CD4-positive, alpha-beta T cell treated with Interleukin-17A for 4 hours (primary cell): ENCODE measurements at places on chromosomes 3 and 15.

DNA sequence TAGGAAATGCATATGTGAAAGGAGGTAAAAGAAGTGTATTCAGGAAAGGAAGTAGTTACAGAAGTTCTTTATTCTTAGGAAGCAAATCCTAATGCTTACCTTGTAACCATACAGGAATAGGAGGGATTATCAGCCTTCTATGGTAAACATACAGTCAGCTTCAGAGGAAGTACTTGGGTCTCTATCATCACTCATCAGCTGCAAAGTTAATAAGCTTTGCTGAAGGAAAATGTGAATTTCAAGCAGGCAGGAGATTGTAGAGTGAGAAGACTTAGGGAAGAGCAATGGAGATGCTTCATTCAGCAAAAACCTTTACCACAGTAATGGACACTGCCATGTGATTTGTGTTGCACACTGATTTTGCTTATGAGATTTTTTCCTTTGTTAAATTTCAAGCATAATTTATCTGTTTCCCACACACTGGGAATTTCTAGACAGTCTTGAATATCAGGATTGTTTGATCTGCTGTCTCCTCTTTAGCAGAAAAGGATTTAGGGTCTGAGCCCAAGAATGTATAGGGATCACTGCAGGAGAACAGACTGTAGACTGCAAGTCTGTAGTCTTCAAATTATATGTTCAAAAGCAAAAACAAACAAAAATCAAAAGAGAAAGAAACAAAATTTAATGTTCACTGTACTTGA, 150.8 kb downstream of the ZNF609 start:
- no peak for DNase-seq

DNA sequence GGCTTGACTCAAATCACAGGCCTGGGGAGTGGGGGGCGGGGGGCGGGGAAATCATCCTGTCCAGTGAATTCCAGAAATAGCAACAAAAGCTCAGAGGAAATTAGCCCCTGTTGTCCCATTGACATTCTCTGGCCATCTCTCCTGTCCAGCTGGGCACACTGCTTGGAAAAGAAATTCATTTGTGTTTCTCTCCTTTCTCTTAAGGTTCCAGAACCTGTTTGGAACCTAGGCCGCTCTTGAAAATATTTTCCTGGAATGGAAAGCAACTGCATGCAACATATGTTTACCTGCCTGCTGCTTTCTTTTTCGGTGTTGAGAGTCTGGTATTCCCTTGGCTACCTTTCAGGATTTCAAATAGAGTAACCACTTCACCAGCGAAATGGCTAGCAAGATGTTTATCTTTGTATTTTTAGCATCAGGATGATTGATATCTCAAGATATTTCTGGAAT, 169.0 kb downstream of the GHSR start:
- DNase-seq, result no peak

GRCh38 chr3:190375246-190375645, 12.7 kb upstream of the CLDN16 start:
- no peak for DNase-seq

GRCh38 chr15:58703610-58704009, 45.9 kb downstream of the ADAM10 start:
- DNase-seq, result no peak

DNA sequence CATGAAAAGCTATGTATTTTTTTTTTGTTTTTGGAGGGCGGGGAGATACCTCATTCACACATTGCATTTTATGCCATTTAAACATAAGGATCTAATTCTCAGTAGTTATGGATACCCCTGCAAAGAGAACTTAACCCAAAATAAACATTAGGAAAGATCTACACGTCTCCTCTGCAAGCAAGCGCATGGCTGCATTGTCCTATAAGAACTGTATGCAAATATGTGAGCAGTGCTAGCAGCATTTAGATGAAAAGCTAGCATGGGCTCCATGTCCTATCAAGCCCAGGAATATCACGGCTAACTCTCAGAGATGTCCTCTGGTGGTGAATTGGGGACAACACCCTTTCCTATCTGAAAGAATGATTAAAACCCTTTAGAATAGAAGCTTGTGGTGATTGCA, 292.8 kb downstream of the MEX3B start:
- DNase-seq, result no peak

DNA sequence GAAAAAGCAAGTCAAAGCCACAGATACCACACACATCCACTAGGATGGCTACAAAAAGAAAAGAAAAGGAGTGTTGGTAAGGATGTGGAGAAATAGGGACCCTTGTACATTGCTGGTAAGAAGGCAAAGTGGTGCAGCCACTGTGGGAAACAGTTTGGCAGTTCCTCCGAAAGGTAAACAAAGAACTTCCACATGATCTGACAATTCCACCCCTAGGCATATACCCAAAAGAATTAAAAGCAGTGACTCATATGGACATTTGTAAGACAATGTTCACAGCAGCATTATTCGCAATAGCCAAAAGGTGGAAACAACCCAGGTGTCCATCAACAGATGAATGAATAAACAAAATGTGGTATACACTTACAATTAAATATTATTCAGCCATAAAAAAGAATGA, 22.2 kb upstream of the GMPPB start:
- DNase-seq, result no peak

- DNase-seq, result peak; percentile 68
Measured at GRCh38 chr15:99409097-99409473, 156.7 kb upstream of the MEF2A start.

GRCh38 chr3:27696906-27697305, 25.2 kb downstream of the EOMES start:
- DNase-seq, result no peak

- DNase-seq, result peak; percentile 3
Measured at GRCh38 chr3:123448536-123449101, at the start of gene ADCY5. Gene ADCY5 (minus strand): TSS chr3:123449090. CDS start chr3:123448545, 545 bp downstream.

- DNase-seq, result peak; percentile 43
Measured at GRCh38 chr3:195147649-195148080, 123.3 kb downstream of the XXYLT1 start.

GRCh38 chr3:150132101-150132749, 161.5 kb upstream of the PFN2 start:
- DNase-seq, result no peak

DNA sequence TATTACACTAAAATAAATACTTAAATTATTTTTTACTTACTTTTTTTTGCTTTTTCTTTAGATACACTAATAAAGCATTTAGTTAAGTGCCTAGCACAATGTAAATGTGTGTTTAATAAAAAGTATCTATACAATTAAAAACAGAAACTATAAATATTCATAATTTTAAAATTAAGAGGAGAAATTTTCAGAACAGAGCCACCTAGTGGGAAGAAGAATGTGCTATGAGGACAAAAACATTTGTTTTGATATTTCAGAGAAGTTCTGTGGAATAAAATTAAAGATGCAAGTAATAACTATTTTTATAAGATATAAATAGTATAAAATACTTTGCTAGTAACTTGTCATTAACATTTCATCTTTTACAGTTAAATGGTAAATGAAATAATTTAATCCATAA, 33.6 kb upstream of the PLSCR5 start:
- DNase-seq, result no peak

- DNase-seq, result no peak
Measured at GRCh38 chr3:156605686-156606605, 51.0 kb upstream of the SSR3 start.

DNA sequence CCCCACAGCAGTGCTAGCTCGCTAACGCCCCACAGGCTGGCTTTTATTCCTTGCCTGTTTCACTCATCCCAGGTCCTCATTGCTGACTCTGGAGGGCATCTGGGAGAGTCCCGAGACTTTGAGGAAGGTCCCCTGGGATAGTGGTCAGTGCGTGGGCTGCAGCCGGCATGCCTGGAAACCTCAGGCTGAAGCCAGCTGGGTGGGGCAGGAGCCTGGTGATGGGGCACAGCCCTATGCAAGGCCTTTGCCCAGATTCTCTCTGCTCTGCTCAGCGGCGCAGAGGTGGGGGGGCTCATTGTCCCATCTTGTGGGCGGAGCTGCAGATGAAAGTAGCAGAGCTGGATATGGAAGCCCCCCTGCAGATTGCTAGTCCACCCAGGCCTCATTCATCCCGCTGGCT, 55.7 kb upstream of the SMAD6 start:
- DNase-seq, result no peak

GRCh38 chr15:80977627-80978036, 12.0 kb downstream of the MESD start:
- peak; percentile 61 for DNase-seq

DNA sequence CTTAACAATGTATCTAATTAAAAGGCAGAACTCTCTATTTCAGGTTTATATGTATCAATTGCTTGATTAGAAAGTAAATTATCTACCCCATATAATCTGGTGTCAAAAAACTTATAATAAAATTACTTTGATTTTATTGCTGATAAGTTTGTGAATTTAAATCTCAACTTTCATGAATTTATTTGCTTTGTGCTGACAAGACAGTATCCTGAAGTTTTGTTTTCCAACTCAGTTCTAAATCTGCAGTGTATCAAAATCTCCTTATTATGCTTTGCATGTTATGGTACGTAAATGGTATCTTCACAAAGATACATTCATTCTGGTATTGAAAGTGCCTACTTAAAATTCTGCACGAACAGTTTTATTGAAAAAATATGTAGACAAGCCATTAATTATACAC, 78.5 kb upstream of the ZNF717 start:
- no peak for DNase-seq

GRCh38 chr3:47016086-47016933, 36.8 kb downstream of the NBEAL2 start:
- DNase-seq, result no peak

DNA sequence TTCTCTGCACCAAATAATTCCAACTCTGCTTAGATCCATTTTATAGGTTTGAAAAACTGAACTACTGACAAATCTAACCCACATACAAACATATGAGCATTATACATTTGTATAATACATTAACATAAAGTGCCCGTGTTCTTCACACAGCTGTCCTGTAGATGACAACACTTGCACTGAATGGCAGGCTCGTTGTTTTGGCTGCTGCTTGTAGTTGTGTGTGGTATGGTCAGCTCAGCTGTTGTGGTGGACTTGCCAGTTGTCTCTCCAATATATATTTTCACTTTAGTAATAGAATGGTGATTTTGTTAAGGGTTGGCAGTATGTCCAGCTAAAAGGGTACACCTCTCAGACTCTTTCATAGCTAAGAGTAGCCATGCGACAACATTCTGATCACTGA, 30.5 kb downstream of the CHST2 start:
- no peak for DNase-seq

DNA sequence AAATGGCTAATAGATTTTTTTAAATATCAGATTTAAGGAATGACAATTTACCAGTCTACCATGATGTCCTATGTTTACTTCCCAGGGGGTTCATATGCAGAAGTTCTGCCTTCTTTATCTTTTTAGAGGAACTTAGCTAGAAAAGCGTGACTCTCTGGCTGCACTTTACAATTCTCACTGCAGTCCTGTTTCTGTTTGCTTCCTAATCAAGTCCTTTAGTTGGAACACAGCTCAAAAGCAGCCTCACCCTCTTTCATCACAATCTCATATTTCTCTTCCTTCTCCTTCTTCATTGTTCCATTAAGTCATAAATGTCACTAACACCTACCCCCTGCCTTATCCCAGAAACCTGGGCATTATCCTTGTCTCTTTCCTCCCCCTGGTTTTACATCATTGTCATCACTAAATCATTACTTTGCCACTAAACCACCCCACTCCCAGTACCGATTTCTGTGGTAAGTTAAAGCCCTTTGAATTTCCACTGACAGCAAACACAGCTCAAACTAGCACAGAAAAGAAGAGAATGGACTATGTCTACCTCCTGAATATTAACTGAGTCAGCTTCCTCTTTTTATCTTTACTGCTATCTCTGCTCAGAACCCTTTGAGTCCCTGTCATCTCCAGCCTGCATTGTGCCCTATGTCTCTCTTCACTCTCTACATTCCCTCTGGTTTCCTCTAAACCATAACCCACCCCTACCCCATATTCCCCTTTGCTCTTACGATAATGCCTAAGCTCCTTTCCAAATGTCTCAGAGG, 13.8 kb upstream of the PPP4R2 start:
- DNase-seq, result no peak

- DNase-seq, result no peak
Measured at GRCh38 chr3:171569571-171570132, 109.4 kb upstream of the TNIK start.

DNA sequence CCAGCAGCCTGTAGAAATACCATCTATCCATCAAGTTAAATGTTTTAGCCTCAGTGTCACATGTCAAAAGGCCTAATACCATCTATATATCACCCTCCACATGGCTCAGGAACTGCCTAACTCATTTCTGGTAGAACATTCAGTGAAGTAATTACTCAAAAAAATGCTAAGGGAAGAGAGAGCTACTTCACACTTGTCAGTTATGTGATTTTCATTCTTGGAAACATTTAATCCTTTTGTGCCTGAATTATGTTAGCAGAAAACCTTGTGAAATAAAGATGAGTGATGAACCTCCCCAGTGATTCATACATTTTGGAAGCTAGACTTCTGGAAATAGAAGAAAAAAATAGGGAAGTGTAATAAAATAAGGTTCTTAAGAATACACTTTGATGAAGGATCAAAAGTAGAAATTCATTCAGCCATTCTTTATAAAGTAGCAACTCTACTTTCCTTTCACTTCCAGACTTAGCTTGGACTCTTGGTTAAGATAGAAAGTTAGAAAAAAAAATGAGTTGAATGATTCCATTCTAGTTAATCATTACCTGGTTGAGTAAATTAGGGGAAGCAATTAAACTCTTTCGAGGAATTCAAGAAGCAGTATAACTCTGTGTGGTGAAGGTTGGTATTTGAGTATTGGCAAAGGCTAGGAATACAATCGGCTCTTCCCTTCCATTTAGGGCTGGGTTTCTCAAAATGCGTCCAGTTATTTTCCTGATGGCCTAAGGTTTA, 3.6 kb downstream of the OTOL1 start:
- DNase-seq, result no peak

- no peak for DNase-seq
Measured at GRCh38 chr3:177802151-177802900, 605.0 kb upstream of the TBL1XR1 start.

GRCh38 chr3:94735354-94735753, 672.5 kb downstream of the NSUN3 start:
- DNase-seq, result no peak
